ENCODE measurements at places on chromosomes 7 and 10. TPM values are rescaled to one million over a fixed set of nuclear protein-coding genes. Genes with fewer than 3 reads are reported as not detected.

The STEAP2 gene
- total RNA-seq = 2.7 TPM

The ZNF853 gene
- 5.6 TPM for total RNA-seq

The NEUROG3 gene
- not detected for total RNA-seq

The MYOF gene
- 208 TPM for total RNA-seq

The OPN1SW gene
- total RNA-seq = not detected

The AOAH gene
- 0.51 TPM for total RNA-seq

The MMD2 gene
- total RNA-seq = not detected

The ODAD2 gene
- total RNA-seq = 1.7 TPM

The PTF1A gene
- not detected for total RNA-seq

The FOXP2 gene
- 0.06 TPM for total RNA-seq

The FKBP9 gene
- total RNA-seq = 72.0 TPM

The AUTS2 gene
- total RNA-seq = 10.0 TPM
